ENCODE measurements at places on chromosomes 2 and 18. TPM values are rescaled to one million over a fixed set of nuclear protein-coding genes. Genes with fewer than 3 reads are reported as not detected.
A peak's percentile ranks its signal among the peaks of the same experiment; 100 is the strongest.

DNA sequence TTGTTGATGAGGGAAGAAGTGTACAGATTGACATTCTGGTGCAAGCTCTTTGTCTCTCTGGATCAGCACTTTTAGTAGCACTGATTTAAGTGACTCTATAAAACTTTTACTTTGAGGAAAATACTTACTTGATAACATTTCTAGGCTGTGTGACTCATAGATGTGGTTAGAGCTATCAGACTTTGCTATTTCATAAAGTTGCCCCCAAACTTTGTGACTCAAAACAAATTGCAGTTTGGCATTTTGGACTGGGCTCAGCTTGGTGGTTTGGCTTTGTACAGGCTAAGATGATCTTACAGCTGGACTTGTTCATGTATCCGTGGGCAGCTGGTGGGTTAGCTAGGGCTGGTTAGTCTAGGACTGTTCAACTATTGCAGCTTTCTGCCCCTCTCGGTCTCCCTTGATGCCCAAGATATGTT is 42.1 kb upstream of the GLS start:
- DNase-seq = peak; percentile 45

- DNase-seq = no peak
Observed at GRCh38 chr2:41863062-41863461, 184.8 kb upstream of the PKDCC start.

DNA sequence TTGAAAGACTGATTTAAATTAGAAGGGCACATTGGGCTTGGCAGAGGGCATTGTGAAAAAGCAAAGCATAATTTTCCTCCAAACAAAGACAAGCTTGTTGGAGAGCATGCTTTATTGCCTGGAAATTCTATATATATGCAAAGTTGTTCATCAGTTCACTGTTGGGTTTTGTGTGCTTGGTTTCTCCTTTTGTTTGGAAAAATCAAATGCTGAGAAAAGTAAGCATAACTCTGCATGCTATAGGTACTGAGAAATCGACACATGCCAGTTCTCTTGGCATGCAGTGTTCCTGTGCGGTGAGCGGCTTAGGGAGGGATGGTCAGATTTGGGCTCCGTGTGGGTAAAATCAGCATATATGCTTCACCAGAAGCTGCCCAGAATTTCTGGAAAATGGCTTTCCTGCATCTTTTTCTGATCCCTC is 161.0 kb downstream of the RAPGEF4 start:
- DNase-seq = no peak

- no peak for DNase-seq
Observed at GRCh38 chr2:207129821-207130220, 35.9 kb downstream of the KLF7 start.

DNA sequence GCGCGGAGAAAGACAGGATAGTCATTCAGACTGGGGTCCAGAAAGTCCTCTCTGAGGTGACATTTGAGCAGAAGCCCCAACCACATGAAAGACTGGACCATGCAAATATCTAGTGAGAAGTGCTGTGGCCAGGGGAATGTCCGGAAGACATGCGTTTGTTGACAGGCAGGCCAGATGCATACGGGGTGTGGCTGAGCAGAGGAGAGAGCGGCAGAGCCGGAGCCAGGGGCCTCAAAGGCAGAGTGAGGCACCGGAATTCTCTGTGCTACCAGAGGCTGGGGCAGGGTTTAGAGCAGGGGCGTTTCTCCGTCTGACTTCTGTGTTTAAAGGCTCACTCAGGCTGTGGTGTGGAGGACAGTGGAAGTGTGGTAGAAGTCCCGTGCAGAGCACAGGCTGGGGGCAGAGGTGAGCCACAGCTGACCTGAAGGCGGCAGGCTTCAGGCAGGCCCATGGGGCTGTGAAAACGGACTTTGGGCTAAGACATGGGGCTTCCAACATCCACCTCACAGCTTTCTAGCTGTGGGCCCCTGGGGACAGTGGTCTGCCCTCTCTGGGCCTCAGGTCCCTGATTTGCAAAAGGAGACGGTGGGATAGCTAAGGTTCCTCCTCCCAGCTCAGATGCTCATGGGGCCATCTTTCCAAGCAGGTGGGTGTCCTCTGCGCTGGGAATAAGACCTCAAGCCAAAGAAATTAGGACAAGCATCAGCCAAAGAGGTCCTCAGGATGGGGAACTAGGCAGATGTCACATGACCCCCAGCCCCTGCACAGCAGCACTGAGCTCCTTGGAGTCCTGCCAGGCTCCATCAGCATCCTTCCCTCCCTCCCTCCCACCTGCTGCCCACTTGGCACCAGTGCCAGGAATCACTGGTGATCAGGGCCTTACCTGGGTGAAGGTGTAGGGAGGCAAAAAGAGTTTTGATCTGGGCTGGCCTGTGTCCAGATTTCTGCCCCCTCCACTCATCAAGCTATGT is 11.2 kb downstream of the RUFY4 start:
- no peak for DNase-seq

GRCh38 chr18:50558948-50559751 is 737 bp upstream of the MAPK4 start:
- no peak for DNase-seq

- no peak for DNase-seq
Observed at GRCh38 chr2:235165136-235165535, 213.3 kb downstream of the SH3BP4 start.

GRCh38 chr2:6492573-6492972 is 373.1 kb downstream of the CMPK2 start:
- DNase-seq = no peak

GRCh38 chr2:122414902-122415301 is 659.5 kb downstream of the TSN start:
- DNase-seq = no peak

- no peak for DNase-seq
Observed at GRCh38 chr18:55069497-55069896, 110.2 kb upstream of the CCDC68 start.

GRCh38 chr2:112733456-112733855 is 12.6 kb downstream of the NT5DC4 start:
- DNase-seq = no peak

- DNase-seq = no peak
Observed at GRCh38 chr2:15894481-15895144, 45.7 kb upstream of the MYCN start.

DNA sequence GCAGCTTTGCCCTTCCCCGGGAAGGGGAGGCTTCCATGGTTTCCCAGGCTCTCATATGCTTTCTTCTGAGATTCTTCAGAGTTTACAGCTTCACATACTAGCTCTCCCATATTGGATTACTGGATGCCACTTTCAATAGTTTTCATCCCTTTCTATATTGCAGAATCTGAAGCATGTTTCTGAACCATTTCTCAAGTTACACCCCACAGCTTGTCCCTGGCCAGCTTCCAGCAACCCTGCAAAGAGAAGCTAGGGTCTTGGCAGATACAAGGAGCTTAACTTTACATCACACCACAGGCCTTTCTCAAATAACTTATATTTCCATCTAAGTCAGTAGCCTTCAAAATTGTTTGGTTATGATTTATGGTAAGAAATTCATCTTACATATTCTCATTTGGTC is 39.6 kb downstream of the LHCGR start:
- DNase-seq = no peak

DNA sequence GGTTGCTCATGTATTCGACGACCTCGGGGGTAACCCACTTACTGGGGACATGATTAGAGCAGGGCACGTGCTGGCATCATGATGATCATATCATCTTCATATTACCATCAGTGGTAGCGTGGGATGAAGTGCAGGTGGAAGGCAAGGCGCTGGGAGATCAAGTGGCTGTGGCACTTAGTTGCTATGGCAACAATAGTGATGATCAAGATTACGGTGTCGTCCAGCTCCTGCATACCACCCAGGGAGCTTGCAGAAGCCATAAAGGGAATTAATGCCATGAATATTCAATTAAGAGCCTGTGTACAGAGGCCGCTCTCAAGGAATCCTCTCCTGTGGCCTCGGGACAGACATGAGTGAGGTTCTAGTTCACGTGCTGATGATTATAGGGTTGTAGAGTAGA is 237.2 kb upstream of the COPS8 start:
- no peak for DNase-seq

GRCh38 chr18:46278481-46279465 is 174.6 kb downstream of the HAUS1 start:
- DNase-seq = no peak

GRCh38 chr2:71802556-71802955 is 345.1 kb downstream of the CYP26B1 start:
- no peak for DNase-seq

DNA sequence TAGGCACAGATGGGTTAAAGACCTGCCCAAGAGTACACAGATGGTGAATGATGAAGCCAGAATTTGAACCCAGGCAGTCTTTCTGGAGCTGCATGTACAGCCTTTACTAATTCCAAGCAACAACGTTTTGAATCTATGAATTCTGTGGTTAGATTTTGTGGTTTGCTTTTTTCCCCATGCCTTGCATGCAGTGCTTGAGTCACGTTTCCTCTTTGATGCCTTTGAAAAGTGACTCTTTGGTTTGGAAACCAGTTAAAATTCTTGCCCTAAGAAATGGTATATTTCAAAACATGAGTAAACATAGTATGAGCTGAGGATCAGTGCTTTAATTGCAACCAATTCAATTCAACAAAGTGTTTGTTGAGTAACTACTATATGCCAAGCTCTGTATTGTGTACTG is 48.2 kb upstream of the PPM1B start:
- DNase-seq = peak; percentile 63

DNA sequence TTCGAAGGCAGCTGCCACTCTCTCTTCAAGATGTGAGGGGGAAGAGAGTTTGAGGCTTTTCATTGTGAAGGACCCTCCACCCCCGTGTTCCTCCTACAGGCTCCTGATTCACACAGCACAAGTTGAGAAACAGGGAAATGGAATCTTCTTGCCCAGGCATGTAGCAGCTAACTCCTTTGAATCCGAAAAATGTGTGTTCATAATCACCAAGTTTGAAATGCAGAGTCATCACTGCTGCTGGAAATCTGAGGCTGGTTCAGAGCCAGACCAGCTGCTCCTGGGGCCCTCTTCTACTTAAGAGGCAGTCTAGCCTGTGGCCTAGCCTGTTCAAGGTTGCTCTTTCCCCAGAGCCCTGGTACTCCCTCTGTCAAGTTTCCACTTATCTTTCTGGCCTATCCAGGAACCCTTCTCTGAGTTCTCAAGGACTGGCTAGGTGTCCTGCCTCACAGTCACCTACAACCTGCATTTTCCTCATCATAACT is 166.4 kb downstream of the TMEM247 start:
- DNase-seq = no peak

DNA sequence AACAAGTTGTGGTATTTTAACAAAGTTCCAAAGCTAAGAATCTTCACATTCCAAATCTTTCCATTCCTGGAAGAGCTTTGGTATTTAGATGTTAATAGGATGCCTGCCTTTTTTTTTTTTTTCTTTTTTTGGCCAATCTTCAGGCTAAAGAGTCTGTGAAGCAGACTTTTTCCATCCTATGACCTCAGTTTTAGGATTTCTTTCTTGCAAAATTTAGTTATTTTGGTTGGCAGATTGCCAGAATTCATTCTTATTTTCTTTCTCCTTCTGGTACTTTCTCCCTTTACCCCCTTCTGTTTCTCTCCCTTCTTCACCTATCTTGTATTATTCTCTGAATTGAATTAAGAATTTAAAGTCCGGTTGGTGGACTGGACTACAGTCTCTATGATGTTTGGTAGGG is 217.8 kb upstream of the REV1 start:
- no peak for DNase-seq

DNA sequence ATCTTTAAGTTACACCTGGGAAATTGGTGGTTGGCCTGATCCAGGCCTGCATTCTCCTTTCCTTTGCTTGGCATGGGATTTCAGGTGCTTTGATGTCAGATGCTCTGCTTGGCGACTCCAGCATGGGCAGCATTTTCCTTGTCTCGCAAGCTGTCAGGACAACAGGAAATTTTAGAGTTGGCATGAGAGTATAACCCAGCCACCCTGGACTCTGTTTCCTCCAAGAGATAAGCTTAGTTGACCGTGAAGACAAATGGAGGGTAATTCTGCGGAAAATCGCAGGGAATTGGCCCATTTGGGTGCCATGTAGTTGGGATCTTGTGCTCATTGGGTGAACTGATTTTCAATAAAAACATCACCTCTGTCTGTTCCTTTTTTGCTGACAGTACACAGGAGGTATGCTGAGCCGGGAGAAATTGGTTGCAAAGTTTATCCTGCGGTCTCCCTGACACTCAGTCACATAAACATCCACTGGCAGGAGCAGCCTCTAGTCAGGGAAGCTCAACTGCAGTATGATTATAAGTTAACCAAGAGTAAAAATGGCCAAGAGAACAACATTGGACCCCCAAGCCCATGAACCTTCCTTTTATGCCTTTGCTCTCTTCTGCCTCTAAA is 409.9 kb downstream of the SETBP1 start:
- DNase-seq = no peak

DNA sequence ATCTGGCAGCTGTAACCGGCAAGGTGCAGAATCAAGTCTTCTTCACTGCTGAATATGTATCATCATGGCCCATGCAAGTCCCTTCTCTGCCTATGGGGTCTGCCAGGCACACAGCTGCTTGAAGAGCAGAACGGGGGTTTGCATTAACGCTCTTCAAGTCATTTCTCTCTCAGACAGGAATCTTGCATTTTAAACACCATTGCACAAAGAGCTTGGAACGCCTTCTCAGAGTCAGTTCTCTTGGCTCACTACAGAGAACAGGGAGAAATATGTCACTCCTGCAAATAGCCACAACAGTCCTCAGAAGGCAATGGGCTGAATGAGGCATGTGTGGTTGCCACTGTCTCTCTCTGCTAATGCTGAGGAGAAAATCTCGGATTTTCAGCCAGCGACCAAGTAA is 2173.5 kb upstream of the PIK3C3 start:
- no peak for DNase-seq

DNA sequence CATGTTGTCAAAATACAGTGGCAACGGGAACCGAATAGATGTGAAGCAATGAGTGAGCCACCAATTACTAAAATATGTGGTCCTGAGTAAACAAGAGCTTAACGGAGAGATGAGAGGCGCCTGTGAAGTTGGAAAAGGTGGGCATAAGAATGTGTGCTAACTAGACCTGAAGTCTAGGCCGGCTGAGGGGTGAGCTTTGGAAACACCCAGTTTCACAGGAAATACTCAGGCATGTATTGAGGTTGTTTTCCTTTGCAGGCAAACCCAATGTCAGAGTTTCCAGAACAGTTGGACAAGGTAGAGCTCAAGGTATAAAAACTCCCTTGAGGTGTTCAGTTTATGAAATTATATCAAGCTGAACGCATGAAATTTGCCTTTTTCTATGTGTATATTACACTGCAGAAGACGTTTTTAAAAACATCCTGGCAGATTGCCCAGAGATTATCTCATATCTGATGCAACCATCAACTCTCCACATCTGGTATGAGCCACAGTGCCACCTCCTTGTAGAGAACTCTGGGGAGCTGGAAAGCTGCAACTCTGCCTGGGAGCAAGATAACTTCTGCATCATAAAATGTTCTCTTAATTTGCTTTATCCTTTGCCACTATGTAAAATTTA is 3.9 kb upstream of the WDSUB1 start:
- DNase-seq = peak; percentile 16

- no peak for DNase-seq
Observed at GRCh38 chr2:95272299-95272751, 1.9 kb upstream of the PROM2 start.

GRCh38 chr2:155810411-155810810 is 522.1 kb downstream of the NR4A2 start:
- DNase-seq = no peak

The TGFA gene
- total RNA-seq = 0.58 TPM

The CDC42EP3 gene
- total RNA-seq = 24.0 TPM

The FEZ2 gene
- 6.8 TPM for total RNA-seq

The ZAP70 gene
- total RNA-seq = 166 TPM

The LONRF2 gene
- total RNA-seq = not detected

The REG1B gene
- total RNA-seq = not detected

The KCNE4 gene
- total RNA-seq = not detected

The RAPH1 gene
- total RNA-seq = 11.5 TPM

The ENOSF1 gene
- total RNA-seq = 59.1 TPM

The CCDC178 gene
- total RNA-seq = not detected

The PRSS56 gene
- total RNA-seq = not detected

The DSG1 gene
- total RNA-seq = not detected

The GALNT14 gene
- 0.43 TPM for total RNA-seq

The XIRP2 gene
- not detected for total RNA-seq

The RAB31 gene
- total RNA-seq = 0.71 TPM
